ENCODE measurements at places on chromosomes 1 and 21. TPM values are rescaled to one million over a fixed set of nuclear protein-coding genes. Genes with fewer than 3 reads are reported as not detected.

GRCh38 chr1:158534496-158534895, 19.7 kb downstream of the OR6Y1 start:
- no peak for ATAC-seq

GRCh38 chr1:167808690-167809089, 86.9 kb downstream of the MPZL1 start:
- no peak for ATAC-seq

GRCh38 chr1:190667914-190668313, 190.2 kb upstream of the BRINP3 start:
- peak; percentile 36 for ATAC-seq

DNA sequence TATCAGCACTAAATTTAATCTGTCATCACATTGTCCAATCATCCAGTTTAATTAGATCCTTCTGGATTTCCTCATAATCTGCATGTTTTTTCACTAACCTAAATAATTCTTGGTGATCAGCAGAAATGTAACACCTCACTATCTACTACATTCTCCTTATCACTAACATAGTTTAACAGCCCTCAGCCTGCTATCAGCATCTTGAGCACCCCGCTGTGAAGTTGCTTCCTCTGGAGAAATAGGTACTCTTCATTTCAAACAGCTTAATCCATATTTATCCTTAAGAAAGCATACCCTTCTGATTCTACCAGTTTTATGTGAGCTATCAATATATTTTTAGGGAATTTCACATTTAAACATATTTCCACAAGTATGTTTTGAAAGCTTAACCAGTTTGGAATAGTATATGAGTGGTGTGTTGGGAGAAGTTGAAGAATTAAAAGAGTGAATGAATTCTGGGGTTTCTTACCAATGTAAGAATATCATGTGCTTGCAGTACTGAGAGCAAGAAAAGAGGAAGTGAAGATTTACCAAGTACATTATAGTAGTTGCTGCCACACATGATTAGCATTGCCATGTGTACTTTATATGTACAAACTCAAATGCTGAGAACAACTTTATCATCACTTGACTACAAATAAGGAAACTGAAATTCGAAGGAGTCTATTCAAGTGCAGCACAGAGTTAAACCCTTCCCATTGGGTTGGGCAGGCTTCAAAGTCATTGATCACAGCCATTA, 771.1 kb upstream of the ADGRL4 start:
- ATAC-seq = no peak

GRCh38 chr1:149927056-149927562, 494 bp downstream of the SF3B4 start:
- ATAC-seq = no peak

DNA sequence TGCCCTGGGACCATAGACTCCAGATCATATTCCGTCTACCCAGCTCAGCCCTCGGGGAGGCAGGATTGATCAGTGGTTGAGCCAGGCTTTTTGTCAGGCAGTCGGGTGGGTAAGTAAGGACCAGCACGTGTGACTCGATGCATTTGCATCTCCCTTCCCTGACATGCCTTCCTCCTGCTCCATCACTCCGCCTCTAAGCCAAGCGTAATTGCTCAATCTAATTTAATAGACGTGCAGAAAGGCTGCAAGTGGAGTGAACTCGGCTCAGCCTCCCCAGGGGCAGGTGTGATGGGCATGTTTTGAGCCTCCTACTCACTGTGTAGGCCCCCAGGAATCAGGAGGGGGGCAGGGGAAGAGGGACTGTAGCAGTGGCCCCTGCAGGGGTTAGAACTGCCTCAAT, 34.6 kb upstream of the GRIK3 start:
- ATAC-seq = no peak

- peak; percentile 38 for ATAC-seq
Observed at GRCh38 chr1:226425431-226426031, 17.6 kb upstream of the PARP1 start.

DNA sequence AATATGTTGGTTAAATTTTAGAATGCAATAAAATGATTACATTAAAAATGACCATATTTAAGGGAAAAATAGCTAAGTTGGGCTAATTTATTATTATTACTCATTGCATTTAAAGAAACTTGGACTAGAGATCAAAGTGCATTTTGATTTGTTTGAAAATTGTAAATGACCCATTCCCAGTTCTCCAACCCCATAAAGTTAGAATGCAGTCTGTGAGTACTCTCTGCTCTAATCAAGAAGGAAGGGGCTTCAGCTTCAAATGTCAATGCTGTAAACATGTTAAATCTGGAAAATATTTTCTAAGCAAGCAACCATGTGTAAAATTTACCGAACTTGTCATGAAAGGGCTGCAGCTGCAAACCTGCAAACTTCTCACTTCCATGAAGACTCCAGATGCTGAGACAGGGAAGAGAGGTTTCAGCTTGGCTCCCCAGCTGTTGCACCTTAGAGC, 232.7 kb downstream of the TTLL7 start:
- ATAC-seq = no peak

GRCh38 chr1:231792634-231793033, 166.0 kb downstream of the DISC1 start:
- ATAC-seq = no peak

GRCh38 chr1:2836333-2836970, 35.0 kb upstream of the TTC34 start:
- ATAC-seq = no peak

GRCh38 chr1:110309767-110310166, 29.4 kb upstream of the RBM15 start:
- ATAC-seq = no peak

- ATAC-seq = no peak
Observed at GRCh38 chr1:225595974-225596551, 56.9 kb downstream of the ENAH start.

- no peak for ATAC-seq
Observed at GRCh38 chr1:21821385-21822019, 9.4 kb downstream of the LDLRAD2 start.

DNA sequence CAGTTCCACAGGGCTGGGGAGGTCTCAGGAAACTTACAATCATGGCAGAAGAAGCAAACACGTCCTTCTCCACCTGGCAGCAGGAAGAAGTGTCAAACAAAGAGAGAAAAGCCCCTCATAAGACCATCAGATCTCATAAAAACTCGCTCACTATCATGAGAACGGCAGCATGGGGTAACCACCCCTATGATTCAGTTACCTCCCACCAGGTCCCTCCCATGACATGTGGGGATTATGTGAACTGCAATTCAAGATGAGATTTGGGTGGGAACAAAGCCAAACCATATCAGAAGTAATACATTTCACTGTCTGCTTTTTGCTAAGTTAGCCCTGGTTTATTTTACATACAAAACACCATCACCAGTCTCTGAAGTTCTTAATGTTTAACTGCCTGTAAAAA, 68.5 kb downstream of the RBM11 start:
- peak; percentile 24 for ATAC-seq

DNA sequence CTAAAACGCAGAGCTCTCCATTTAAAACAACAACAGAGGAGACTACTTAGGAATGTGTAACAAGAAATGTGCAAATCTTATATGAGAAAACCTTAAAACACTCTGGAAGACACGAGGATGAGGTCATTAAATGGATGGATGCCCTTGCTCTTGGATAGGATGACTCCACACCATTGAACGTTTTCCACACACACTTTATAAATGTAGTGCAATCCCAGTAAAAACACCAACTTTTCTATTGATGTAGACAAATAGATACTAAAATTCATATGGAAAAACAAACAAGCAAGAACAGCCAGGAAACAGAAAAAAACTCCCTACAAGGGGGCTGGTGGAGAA, 18.4 kb upstream of the COL6A1 start:
- ATAC-seq = no peak

DNA sequence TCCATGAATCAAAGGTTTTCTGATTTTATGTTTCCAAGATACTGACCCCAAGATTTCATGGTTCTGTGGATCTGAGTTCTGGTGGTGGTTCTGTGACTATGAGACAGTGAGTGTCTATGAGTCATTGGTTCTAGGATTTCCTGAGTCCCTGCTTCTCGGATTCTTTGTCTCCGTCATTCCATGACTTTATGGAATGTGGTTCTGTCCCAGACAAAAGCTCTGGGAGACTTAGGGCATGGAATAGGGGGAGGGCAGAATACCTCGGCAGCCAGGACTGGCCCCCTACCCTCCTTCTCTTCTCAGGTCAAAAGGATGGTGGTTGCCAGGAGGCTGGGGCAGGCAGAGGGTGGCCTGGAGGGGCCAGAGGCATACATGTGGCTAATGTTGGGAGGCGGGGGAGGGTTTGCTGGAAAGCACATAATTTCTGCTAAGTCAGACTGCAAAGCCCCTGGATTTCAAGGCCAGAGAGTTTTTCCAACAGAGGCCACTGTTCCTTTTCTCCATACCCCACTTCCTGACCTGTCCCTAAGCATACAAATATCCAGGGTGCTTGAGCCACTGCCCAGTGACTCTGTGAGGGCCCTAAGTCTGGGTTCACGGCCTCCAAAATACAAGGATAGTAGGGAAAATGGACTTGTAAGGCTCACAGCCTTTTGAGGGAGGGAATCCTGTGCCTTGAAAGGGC, 17.2 kb downstream of the CDCP2 start:
- ATAC-seq = no peak

DNA sequence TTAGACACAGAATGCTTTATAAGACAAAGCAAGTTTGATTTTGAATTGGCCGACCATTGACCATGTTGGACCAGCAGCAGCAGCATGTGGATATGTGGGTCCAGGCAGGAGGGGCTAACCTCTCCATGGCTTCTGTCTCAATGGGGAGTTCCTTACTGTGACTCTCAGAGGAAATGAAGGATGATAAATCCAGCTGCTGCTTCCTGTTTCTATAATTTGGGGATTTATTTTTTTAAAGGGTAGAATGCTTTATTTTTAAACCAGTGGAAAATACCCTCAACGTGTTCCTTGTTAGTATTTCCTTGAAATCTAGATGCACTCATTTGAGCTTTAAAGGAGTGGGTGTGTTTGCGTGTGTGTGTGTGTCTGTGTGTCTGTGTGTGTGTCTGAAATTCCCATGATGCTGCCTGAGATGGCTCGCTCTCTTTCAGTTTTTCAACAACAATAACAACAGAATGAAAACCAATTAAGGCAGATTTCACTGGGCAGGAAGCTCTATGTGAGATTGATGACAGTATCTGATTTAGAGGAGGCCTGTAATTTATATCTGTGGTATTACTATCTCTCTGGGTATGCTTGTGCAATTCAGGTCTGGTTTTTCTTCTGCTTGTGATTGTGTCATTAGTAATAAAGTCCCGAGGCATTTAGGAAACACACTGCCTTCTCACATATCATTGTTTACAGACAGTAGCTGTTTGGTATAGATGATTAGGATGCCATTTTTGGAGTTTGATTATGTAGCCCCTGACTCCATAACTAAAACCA, 86.1 kb upstream of the ZNF326 start:
- ATAC-seq = peak; percentile 83

DNA sequence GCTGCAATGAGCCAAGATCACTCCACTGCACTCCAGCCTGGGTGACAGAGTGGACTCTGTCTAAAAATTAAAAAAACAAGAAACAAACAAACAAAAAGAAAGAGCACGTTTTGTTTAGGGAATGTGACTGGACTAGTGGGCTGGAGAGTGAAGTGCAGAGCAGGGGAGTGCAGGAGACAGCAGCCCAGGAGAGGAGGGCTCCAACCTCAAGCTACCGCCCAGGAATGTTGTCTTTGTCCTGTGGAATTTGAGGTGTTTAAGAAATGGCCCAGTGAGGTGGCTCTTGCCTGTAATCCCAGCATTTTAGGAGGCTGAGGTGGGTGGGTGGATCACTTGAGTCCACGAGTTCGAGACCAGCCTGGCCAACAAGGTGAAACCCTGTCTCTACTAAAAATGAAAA, 42.4 kb upstream of the MTF2 start:
- ATAC-seq = no peak

DNA sequence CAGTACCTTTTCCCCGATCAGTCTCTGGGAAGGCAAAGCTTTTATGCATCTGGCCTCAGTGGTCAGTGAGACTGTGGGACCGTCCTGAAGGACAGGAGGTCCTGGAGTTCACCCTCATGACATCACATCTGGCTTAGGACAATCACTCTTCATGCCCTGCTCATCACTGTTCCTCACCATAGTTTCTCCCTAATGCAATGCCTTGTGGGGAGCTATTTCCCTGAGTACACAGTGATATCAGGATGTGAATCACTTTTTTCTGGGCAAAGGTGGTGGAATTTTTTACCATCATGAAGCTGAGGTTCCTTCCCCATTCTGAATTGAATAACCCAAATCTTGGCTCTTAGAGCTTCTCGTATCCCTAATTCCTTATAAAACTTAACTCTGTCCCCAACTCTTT, 34.8 kb upstream of the CFAP126 start:
- ATAC-seq = no peak

DNA sequence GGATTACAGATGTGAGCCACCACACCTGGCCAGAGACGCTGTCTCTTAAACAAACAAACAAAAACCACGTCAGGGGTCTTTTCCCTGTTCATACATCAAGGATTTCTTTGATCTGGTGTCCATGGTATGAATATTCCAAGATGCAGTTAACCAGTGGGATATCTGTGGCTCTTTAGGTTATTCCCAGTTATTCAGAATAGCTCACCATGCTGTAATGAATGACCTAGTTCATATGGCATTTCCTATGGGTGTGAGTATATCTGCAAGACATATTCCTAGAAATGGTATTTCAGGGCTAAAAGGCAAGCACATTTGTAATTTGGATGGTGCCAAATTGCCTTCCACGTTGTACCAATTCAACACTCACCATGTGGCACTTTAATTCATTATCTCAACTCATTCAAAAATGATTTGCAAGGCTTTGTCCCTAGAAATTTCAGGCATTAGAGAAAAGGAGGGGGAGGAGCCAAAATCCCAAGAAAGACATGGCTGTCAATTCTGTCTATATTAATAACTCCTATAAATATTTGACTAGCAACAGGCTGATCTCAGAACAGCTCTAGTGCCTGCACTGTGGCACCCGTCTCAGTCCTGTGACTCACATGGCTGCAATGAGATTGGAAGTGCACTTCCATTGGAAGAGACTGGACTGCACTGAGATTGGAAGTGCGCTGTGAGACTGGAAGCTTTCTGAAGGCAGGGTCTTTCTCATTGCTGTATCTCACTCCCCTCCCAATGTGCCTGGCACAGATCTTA, 6.0 kb upstream of the STMN1 start:
- no peak for ATAC-seq

GRCh38 chr21:26949830-26950229, 17.1 kb downstream of the ADAMTS5 start:
- ATAC-seq = no peak

DNA sequence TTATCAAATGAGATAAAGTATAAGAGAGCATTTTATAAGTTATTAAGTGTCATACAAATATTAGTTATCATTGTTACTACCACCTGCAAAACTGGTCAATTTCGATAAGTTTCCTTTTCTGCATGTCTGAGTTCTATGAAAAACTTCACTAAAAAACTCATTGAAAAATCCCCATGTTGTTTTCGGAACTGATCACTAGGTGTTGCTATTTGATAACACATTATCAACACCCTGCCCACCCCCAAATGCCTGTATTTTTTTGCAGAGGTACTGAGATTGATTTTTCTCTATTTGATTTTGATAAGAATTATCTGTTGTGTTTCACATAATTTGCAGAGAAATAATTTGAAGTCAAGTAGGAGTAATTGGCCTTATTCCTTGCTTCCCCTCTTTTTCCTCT, 22.1 kb upstream of the DISP1 start:
- ATAC-seq = no peak

- ATAC-seq = no peak
Observed at GRCh38 chr1:232291681-232292080, 338.3 kb downstream of the SIPA1L2 start.

Gene OR2T8
- not detected for total RNA-seq

Gene LCE1E
- total RNA-seq = not detected

Gene LCE6A
- total RNA-seq = not detected

Gene MAP10
- total RNA-seq = 7.0 TPM

Gene OR2C3
- total RNA-seq = not detected

Gene PRKAA2
- total RNA-seq = 8.8 TPM
